ENCODE measurements at places on chromosomes 1 and 21. TPM values are rescaled to one million over a fixed set of nuclear protein-coding genes. Genes with fewer than 3 reads are reported as not detected.

DNA sequence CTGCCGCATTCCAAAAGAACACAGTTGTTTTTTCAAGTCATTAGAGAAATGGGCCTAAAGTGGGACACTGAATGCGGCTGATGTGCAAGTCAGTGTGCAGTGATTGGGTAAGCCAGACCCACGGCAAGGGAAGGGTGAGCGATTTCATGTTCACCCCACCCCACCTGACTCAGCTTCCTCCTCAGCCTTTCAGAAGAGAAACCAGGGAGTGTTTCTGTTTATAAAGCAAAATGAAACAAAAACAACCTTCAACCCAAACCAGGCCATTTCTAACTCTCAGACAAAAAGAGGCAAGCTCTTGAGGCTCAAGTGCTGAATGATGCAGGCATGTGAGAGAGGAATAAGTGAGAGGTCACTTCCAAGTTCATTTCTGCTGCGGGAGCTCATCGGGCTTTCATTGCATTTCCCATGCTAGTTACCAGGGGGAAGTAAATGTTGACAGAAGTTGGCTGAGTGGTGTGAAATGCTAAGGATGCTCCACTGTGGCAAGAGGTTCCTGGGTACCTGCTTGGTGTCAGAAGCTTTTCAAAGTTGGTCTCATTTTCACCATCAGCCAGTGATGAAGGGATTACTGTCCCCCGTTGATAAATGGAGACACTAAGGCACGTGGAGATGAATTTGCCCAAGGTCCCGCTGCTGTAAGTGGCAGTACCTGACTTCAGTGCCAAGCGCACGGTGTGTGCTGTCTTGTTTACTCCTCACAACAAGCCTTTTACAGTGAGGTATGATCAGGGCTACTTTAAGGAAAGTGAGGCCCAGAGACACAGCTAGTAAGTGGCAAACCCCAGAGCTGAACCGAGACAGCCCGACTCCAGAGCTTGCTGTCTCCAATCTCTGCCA is 29.1 kb downstream of the STPG1 start:
- DNase-seq, result no peak

ST7L gene
- 6.9 TPM for polyA plus RNA-seq

MX2 gene
- polyA plus RNA-seq, result 5.3 TPM

DNA sequence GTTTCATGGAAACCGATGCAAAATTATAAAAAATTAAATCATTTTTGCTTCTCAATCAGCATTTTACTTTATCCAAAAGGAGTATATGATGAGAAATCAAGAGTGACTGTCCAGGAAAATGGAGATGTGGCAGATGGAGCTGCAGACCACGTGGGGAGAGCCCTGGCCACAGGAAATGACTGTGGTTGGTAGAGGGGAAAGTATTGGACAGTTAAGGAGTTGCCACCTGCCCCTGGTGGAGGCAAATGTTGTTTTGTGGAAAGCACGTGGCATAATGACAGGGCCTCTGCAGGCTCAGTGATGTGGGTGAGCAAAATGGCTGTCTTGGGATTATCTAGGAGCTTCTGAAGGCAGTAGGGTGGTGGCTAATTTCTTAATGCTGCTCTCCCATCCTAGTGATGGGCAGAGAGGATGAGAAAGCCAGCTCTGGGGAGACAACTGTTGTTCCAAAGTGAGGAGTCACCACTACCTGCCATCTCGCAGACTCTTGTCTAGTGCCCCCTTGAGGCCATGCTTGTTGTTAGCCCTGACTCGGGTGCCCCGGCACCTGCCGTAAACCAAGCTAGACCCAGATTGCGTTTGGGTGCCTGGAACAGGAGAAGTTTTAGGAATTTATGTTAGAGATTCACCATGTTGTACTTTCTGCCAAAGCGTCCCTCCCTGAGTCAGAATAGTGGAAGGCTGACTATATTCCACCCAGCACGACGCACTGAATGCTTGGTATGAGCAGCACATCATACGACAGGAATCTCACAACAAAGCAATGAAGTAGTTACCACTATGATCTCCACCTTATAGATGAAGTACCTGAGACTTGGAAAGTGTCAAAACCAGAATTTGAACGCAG is 144.0 kb downstream of the ROR1 start:
- DNase-seq, result no peak

GRCh38 chr1:203985676-203986075 is 87.2 kb upstream of the SOX13 start:
- DNase-seq, result no peak

TCHH gene
- polyA plus RNA-seq, result not detected

DNA sequence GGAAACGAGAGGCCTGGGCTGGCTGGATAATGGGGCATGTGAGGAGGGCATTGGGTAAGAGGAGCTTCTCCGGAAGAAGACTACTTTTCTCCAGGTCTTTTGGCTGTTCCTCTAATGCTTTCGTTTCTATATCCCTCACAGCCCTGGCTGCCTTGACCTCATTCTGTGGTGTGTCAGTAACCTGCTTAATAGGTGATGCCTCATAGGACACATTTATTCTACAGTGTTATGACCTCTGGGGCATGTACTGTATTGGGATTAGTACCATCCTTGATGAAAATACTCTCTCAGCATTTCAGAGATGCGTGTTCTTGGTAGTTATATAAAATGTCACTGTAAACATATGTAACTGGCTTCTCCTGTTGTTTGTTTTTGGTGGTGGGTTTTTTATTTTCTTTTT is 40.1 kb downstream of the PGM1 start:
- DNase-seq, result no peak

Data from heart left ventricle (tissue), 16 donors.